ENCODE measurements at places on chromosomes 3 and 15.

DNA sequence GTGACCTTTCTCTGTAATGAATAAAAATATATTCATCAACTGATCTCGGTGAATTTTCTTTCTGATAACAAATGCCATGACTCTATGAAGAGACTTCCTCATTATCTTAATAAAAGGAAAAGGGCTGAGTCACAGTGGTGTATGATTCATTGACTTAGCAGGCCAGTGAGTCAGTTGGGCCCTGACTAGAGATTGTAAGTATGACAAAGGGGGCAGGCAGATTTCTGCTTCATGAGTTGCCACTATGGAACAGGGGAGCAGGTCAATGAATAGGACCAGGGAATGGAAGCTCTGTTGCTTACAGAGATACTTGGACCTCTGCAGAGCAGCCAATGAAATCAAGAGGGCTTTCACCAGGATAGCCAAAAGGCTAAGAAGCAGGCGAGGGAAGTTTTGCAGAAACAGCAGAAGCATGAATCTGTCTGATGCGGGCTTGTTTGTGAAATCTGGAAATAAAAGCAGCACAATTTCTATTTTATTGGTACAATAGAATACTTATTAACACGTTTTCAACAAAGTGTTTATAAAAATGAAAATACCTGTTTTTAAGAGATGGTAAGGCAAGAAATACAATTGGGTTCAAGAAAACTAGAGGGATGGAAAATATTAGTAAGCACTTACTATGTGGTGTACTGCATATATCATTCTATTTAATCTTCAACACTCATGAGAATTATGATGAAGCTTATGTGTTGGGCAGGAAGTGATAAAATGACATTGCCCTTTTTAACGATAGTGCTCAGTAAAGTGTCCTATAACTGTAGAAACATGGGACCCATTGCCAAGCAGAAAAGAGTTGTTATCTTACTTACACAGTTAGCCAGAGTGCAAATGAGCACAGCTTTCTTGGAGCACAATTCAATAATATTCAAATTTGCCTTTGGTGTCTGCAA, 169.8 kb upstream of the MYRIP start:
- DNase-seq = peak; percentile 0

- DNase-seq = no peak
Observed at GRCh38 chr3:17057321-17057720, 172.6 kb downstream of the PLCL2 start.

DNA sequence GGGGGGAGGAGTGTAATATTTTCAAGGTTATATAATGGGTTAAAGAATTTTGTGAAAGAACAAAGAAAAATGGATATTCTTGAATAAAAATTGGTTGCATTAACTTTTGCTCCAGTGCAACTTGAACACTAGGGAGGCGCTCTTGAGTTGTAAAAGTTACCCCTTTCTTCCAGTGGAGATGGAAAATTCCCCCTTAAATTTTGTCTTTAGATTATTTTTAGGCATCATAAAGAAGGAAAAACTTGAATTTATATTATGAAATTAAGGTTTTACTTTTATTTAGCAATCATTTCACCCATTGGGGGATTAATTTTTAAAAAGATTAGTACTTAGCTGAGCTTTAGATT, 550 bp upstream of the CHD2 start:
- DNase-seq = no peak

- DNase-seq = no peak
Observed at GRCh38 chr3:125239266-125239665, 26.7 kb upstream of the SLC12A8 start.

DNA sequence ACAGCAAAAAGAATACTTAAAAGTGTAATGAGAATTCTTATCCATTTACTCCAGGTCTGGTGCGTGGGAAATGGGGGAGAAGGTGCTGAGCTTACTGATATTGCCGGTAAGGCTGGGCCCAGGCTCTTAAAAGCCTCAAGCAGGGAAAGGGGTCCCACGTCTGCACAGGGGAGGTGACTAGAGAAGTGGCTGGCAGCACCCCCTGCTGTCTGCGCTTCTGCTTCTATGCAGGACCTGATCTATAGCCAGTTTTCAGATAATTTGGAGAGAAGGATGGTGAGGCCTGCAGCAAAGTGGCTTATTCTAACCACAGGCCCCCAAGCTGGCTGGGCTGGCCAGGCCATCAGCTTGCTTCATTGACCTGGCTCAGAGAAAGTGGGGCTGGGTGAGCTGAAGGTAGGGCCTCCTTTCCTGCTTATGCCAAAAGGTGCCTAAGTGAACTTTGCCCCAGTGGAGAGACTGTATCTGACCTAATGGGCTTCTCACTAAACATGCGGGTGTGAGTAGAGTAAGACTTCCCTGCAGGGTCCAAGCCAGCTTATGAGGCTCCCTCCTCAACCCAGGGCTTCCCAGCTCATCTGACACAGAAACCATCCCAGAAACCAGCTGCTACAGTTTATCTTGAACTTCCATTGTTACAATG, 30.9 kb upstream of the ATP1B3 start:
- peak; percentile 12 for DNase-seq

- no peak for DNase-seq
Observed at GRCh38 chr3:158912188-158912587, 110.3 kb downstream of the MFSD1 start.

GRCh38 chr3:46663591-46664135, 29.8 kb downstream of the ALS2CL start:
- peak; percentile 32 for DNase-seq

DNA sequence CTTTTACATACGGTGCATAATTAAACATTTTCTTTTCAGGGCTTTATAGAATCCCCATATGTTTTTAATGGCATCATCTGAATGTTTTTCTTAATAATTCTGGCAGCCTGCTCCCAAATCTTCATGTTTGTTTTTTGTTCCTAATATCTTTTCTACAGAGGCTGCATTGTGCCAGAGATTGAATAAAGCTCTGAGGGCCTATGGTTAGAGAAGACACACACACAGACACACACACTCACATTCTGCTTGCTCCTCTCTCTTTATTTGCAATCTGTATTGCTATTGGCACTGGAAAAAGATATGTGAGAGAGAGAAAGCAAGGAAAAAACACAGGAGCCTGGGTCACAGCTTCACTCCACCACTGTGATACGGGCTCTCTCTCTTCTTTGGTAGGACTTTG, 136.0 kb downstream of the MECOM start:
- no peak for DNase-seq

DNA sequence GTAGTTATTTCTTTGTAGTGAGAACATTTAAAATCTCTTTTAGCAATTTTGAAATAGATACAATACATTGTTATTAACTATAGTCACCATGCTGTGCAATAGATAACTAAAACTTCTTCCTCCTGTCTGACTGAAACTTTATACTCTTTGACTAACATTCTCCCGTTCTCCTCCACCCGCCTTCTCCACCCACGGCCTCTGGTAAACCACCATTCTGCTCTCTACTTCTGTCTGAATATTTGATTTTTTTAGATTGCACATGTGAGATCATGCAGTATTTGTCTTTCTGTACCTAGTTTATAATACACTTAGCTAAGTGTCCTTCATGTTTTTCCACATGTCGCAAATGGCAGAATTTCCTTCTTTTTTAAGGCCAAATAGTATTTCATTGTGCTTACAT, 72.8 kb upstream of the RBM5 start:
- no peak for DNase-seq

DNA sequence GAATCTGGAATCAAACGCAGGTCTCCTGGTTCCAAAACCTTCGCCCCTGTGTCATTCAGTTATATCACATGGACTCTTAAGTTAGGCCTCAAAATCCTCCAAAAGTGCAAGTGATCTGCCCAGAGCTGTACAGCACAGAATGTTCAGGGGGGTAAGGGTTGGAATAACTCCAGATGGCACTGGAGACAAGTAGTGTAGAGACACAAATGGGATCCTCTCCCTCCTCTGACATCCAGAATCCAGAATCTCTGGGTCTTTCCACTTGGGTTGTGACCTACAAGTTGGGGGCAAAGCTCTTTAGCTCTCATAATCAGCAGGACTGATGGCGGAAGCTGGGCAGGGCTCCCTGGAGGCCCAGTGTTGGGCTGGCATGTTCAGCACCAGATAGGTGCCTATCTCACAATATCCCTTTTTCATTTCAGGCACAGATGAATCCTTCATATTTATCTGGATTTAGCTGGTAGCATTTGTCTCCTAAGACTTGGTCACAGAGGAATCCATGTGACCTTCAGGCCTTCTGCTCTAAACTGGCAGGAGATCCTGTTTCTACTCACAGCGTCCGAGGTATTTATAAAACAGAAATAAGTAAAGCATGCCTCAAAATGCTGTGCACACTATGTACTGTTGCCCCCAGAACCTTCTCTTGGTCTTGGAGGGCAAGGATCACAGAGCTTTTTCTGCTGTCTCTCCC, 15.4 kb downstream of the ABHD2 start:
- no peak for DNase-seq

GRCh38 chr15:55661428-55661827, 73.3 kb upstream of the PYGO1 start:
- no peak for DNase-seq

- DNase-seq = no peak
Observed at GRCh38 chr15:58462973-58463663, 31.3 kb downstream of the LIPC start.

DNA sequence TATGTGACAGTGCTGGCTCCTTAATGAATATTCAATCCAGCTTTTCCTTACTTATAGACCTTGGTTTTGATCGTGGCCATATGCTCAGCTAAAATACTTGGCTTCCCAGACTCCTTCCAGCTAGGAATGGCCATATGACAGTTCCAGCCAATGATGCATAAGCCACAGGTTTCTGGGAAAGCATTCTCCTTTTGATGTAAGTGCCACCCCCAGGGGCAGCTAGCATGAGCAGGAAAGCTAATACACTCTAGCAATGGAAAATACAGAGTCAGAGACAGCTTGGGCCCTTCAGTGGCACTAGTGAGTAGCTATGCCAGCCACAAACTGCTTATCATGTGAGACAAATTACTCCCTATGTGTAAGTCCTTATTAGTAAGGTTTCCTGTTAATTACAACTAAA, 26.7 kb downstream of the TBC1D2B start:
- no peak for DNase-seq

- no peak for DNase-seq
Observed at GRCh38 chr3:143151004-143151731, 31.6 kb downstream of the CHST2 start.

GRCh38 chr3:154829929-154830328, 250.2 kb upstream of the MME start:
- no peak for DNase-seq
